ENCODE measurements at places on chromosomes 1 and 21.
A peak's percentile ranks its signal among the peaks of the same experiment; 100 is the strongest.

GRCh38 chr1:205918955-205919746 lies 24.1 kb downstream of the SLC26A9 start:
- DNase-seq: peak; percentile 88

GRCh38 chr1:88695781-88696180 lies 11.7 kb downstream of the PKN2 start:
- DNase-seq: no peak

GRCh38 chr1:81208441-81208840 lies 592.3 kb upstream of the ADGRL2 start:
- no peak for DNase-seq

GRCh38 chr1:210653771-210654170 lies 325.1 kb downstream of the HHAT start:
- DNase-seq: no peak

DNA sequence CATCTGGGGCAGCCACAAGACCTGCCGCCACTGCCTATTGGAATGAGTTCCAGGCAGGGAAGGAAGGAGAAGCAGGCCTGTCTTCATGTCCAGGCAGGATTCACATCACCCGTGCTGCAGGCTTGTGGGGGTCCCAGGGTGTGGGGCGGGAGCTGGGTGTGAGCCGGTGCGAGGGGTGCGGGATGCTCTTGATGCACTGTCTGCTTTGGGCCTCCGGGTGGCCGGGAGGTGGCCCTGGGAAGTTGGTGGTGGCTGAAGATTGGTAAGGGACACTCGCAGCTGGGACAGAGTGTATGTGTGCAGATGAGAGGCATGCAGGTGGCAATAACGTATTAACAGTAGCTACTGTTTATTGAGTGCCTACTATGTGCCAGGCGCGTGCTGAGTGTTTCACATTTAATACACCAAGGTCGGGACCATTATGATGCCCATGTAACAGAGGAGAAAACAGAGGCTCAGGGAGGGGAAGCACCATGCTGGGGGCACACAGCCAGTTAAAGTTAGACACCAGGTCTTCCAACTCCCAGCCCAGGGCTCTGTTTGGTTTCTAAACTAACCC lies 3.3 kb downstream of the CROCC start:
- DNase-seq: no peak

DNA sequence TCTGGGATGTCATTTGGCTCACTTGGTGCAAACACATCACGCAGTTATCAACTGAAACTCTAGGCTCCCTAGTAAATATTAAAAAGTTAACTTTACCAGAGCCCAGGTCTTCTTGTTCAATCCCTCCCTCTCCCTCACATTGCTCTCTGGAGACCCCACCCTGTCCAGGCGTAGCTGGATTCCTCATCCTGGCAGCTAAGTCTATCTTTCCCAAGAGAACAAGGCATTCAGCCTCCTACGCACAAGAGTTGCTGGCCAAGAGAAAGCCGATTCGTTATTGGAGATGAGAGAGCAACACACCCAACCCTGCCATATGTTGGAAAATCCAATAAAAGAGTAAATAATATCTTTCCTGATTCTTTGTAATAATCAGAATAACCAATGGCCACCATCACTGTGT lies 117.9 kb downstream of the SLC30A10 start:
- DNase-seq: no peak

- no peak for DNase-seq
Observed at GRCh38 chr21:31781737-31782136, 49.8 kb upstream of the SCAF4 start.

GRCh38 chr1:31705080-31705866 lies 1.5 kb upstream of the COL16A1 start:
- DNase-seq: no peak

DNA sequence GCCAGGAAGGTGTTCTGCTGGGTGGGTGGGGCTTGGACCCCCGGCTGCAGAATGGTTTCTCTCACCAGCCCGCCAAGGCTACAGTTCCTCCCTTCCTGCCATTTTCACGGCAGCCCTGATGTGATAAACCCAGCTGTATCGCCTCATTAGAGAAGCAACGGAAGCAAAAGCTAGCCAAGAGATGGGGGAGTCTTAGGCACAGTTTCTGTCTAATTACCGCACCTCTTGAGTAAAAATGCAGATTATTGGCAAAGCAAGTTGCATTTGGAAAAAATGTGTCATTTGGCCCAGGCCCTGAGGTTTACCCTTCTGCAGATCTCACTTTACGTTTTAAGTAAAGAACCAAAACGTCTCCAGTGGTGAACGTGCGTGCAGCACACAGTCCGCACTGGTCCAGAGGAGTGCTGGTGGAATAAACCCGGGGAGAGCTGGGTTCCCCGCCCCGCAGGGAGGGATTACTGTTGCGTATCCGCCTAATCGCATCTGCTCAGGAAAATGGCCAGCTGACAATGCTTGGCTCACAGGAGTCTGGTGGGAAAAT lies 109.9 kb downstream of the GALNT2 start:
- DNase-seq: peak; percentile 82

- DNase-seq: no peak
Observed at GRCh38 chr1:42745851-42746250, 5.8 kb upstream of the CLDN19 start.

- no peak for DNase-seq
Observed at GRCh38 chr21:21019681-21020080, 21.5 kb downstream of the NCAM2 start.

- no peak for DNase-seq
Observed at GRCh38 chr1:248834343-248834940, 3.6 kb upstream of the ZNF672 start.

GRCh38 chr1:38137164-38137563 lies 90.6 kb upstream of the POU3F1 start:
- no peak for DNase-seq

DNA sequence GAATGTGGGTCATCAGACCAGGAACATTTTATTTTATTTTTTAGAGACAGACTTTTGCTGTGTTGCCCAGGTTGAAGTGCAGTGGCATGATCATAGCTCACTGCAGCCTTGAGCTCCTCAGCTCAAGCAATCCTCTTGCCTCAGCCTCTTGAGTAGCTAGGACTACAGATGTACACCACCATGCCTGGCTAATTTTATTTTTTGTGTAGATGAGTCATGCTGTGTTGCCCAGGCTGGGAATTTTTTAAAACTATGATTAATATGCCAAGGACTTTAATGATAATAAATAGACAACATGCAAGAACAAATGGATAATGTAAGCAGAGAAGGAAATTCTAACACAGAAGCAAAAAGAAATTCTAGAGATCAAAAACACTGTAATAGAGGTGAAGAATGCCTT lies 142.4 kb downstream of the AK5 start:
- no peak for DNase-seq

GRCh38 chr1:7470904-7471638 lies 300.0 kb upstream of the VAMP3 start:
- no peak for DNase-seq

- no peak for DNase-seq
Observed at GRCh38 chr21:16423921-16424320, 694.1 kb downstream of the USP25 start.

DNA sequence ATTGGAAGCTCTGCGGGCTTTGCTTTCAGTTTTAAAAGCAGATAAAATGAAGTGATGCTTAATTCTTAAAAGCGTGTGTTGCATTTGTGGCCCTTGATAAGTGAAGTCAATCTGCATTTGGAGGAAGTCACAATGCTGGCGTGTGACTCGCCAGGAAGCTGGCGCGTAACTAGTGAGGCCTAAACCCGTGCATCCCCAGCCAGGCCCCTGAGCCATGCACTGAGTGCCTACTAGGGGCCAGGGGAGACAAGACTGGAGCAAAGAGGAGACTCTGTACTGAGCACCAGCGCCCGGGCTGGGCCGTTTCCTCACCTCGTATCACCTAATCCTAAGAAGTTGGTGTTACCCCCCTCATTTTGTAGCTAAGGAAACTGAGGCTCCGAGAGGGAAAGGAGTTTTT lies 4.6 kb upstream of the DDOST start:
- no peak for DNase-seq

DNA sequence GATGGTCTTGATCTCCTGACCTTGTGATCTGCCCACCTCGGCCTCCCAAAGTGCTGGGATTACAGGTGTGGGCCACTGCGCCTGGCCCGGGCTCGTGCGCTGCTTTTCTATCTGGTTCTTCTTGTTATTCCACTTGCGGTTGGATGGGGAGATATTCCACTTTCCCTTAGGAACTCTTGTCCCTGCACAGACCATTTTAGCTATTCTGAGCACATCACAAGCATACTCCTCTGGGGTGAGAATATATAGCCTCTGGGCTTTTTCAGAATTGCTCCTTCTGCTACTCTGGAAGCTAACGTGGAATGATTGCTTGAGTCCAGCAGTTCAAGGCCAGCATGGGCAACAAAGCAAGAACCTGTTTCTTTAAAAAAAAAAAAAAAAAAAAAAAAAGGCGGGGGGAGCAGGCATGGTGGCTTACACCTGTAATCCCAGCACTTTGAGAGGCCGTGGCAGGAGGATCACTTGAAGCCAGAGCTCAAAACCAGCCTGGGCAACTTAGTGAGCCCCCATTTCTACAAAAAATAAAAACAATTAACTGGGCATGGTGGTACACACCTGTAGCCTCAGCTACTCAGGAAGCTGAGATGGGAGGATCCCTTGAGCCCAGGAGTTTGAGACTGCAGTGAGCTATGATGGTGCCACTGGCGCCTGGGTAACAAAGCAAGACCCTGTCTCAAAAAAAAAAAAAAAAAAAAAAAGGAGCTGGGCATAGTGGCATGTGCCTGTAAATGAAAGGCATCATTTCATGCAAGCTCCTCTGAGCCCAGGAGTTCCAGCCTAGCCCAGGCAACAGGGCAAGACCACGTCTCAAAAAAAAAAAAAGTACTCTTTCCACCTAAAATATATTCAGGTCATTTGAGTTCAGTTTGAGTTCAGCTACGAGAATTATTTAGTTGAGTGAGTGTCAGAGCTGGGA lies 11.8 kb upstream of the PGD start:
- DNase-seq: no peak

- no peak for DNase-seq
Observed at GRCh38 chr1:16175610-16176553, 20.0 kb upstream of the EPHA2 start.

DNA sequence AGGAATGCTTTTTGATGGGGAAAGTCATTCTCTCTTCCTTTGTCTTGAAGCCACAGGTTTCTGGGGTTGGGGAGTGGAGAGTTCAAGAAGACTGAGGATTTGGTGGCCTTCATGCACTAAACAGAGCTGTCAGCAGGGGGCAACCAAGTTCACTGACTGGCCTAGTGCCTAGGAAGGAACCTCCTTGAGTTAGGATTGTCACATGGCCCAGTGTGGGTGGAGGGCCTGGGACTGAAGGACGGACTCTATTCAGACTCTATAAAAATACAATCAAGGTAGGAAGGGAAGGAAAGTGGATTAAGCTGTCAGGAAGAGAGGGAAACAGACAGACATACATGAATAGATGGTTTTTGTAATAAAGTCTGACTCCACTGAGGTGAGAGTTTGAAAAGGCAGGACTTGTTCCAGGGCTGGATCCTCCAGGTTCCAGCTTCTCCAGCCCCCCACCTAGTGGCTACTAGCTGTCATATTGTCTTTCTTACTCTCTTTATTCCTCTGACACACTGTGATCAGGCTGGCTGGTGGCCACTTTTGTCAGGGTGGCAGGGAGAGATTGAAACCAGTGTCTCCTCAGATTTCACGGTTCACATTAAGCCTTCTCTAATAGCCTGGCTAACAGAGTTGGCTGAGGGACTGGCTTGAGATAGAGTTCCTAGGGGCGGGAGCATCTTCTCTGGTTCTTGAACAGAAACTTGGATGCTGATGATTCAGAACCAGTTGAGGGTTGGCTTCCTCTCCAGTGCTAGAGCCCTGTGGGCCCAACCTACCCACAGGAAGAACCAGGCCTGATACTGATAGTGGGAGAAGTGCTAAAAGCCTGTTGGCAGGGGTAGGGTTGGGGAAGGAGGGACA lies 4.1 kb upstream of the SH3BGRL3 start:
- peak; percentile 88 for DNase-seq

DNA sequence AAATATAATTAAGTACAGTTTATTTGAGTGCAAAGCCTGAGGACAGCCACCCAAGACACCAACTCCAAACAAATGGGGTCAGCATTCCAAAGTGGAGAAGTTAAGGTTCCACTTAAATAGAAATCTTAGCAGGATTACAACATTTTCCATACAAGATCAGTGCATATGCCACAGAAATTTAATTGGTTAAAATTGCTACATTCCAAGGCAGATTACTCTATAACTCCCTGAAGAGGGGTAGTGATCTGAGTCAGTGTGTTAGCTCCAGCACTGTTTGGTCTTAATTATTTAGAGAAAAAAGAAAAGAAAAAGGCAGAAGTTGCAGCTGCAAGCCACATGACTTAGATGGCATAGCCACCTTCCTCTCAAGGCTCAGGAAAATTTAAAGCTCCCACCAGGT lies 297.5 kb downstream of the HHIPL2 start:
- no peak for DNase-seq

GRCh38 chr1:27379564-27380122 lies 3.5 kb downstream of the CD164L2 start:
- DNase-seq: no peak

GRCh38 chr1:37420456-37420855 lies 53.9 kb upstream of the ZC3H12A start:
- DNase-seq: no peak

DNA sequence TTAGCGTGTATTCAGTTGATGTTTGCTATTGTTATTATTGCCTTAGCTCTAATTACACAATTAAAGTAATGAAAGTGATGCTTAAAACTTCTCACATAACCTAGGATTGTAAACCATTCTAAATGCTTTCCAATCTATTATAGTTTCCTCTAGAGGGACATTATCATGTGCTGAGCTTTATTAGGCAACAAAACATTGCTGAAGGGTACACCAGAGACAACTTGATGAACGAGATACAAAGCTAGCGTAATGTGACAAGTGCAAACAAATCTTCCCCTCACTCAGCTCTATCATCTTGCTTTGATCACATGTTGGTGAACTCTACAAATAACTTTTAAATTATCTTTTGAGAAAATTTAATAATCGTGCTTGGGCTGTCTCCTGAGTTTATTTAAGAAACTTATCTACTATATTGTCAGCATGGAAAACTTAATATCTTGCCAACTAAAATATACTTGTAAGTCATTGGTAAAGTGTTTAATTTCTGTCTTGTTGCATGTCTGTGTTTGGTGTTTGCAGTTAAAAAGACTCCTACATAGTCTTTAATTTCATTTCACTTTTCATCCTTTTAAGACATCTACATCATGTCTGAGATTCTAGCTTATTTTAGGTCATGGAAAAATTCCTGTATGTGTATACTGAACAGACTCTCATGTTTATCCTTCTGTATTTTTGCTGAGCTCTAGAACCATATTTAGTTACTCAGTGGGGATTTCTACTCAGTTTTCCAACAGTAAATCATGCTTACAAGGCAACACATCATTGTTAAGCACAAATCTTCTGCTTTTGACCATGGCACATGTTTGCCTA lies 104.2 kb upstream of the ADAMTS5 start:
- no peak for DNase-seq

GRCh38 chr1:165284454-165284853 lies 72.1 kb downstream of the LMX1A start:
- DNase-seq: peak; percentile 65

- DNase-seq: no peak
Observed at GRCh38 chr1:235639226-235640205, 10.1 kb downstream of the GNG4 start.

DNA sequence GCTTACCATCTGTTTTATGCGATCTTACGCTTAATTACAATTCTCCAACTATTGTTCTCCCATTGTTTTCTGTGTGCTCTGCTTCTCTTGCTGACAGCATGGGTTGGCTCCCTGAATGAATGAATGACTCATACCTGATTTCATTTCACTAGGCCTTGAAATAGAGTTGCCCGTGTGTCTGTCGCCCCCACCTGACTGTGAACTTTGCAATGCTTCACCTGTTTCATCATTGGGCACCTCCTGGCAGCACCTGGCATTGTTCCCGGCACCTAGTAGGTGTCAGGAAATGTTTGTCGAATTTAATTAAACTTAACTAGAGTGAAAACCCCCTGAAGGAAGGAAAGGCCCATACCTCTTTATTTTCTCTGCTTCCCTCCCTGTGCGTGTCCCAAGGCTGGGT lies 120.5 kb upstream of the KLHDC7A start:
- DNase-seq: no peak
